Lower lobe of right lung (tissue), 2 donors: ENCODE measurements at places on chromosomes 3 and 15.

DNA sequence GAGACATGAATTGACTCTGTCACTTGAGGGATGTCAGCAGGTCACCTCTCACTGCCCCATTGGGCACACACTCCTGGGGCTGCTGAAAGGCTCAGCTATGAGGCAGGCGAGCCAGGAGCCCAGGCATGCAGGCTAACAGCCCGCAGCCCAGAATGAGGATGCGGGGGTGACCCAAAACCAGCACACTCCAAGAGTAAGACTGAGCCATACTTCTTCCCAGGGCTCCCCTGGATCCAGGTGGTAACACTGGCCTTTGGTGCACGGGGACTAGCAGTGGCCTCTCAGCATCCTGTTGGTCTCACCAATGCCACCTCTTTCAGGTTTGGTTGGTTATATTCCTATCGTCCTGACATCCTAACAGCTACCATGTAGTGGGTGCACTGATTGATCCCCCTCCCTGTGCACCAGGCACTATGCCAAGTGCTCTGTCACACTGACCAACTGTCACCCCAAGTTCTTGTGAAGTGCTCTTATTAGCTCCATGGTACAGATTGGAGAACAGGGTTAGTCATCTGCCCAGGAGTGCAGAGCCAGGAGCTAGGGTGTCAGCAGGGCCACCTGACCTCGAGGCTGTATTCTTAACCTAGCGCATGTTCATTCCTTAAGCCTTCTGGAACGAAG lies 24.8 kb upstream of the SPTBN5 start:
- no peak for DNase-seq

DNA sequence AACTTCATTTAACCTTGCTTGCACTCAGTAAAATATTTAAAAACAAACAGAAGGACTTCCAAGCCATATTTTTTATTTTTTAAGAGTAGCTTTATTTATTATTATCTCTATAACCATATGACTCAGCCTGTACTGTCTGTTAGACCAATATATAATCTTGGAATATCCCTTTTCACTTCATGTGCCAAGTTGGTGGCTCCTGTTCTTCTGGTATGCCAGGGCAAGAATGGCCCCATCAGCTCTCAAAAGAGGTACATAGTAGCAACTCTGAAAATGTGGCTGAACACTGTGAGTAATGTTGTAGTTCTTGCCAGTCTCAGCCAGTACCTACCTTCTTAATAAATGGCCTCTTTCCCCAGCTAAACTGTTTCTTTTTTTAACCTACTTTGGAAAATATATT lies 257.0 kb upstream of the UBE2E1 start:
- no peak for DNase-seq

DNA sequence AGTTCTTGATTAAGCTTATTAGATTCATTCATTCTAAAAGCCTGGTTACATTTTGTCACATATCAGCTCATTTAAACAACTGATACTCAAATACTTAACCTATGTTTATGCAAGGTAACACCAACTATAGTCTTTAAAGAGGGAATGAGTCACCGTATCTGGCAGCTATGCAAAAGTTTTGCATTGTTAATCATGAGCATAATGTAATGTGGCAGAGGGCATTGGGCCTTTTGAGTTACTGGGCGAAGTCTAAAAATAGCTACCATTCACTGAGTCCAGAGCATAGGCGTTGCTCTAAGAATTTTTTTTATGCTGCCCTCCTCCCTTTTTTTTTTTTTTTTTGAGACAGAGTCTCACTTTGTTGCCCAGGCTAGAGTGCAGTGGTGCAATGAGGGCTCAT lies 277.7 kb upstream of the ZNF717 start:
- DNase-seq = no peak

GRCh38 chr15:41235929-41236328 lies 4.9 kb downstream of the CHP1 start:
- DNase-seq = no peak

DNA sequence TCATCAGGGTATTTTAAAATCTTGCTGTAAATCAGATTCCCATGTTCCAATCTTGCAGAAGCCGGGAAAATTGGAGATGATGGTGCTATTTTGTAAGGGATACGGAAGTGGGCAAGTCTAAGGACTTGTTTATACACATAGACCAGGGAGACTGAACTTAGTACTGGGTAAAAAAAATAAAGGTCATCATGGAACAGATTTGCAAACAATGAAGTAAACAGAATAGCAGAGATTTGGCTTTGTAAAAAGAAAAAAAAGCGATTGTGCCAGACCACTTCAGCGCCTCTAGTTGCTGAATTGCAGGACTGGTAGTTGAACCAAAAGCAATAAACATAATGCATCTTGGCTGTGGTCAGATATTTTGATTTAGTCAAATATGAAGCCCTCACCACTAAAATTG lies 229.1 kb downstream of the TP63 start:
- no peak for DNase-seq

- DNase-seq = no peak
These were observed 527.4 kb upstream of the PROK2 start for GRCh38 chr3:72312339-72312738.

GRCh38 chr3:34646911-34647460 lies 848.6 kb downstream of the PDCD6IP start:
- no peak for DNase-seq
